HS-5 (cell line): ENCODE measurements at places on chromosomes 11 and 22.

- no peak for DNase-seq
These were observed 97.7 kb downstream of the LARGE2 start for GRCh38 chr11:46020084-46020599.

GRCh38 chr11:128513915-128514681 is 73.3 kb downstream of the ETS1 start:
- DNase-seq = no peak

GRCh38 chr11:76617553-76618265 is 52.8 kb downstream of the LRRC32 start:
- DNase-seq = no peak

DNA sequence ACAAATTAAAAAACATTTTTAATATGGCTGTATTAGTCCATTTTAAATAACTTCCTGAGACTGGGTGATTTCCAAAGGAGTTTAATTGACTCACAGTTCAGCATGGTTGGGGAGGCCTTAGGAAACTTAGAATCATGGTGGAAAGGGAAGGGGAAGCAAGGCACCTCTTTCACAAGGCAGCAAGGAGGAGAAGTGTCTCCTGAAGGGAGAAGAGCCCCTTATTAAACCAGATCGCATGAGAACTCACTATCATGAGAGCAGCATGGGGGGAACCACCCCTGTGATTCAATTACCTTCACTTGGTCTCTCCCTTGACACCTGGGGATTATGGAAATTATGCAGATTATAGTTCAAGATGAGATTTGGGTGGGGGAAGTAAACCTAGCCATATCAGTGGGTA is 488.6 kb downstream of the ETS1 start:
- no peak for DNase-seq

DNA sequence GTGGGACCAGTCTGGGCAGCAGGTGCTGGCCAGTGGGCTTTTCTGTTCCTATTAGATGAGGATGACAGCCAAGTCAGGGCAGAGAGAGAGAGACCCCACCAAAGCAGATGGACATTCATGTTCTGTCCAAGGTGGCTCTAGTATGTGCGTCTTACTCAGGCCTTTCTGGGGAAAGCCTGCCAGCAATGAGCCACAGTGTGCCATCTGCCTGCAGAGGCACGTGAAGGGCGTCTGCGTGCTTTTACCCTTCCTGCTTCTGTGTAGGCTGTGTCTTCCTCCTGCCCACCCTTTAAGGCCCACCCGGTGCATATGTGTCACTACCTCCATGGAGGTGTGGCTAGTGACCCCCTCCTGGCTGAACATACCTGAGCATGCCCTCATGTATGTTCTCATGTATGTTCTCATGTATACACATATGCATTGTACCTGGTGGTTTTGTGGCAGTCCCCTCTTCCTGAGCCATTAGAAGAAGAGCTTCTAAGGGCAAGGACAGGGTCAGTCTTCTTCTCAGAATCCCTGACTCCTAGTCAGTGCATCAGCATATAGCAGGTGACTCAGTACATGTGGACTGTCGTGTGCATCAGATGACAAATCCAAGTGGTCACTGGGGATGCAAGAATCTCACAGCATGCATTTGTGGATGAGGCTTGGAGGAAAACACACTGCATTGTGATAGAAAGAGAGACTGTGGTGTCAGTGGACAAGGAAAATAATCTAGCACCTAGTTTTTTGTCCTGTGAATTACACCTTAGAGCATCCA is 90.4 kb upstream of the YWHAH start:
- no peak for DNase-seq

- no peak for DNase-seq
These were observed 67.7 kb downstream of the SPON1 start for GRCh38 chr11:14029971-14030920.

DNA sequence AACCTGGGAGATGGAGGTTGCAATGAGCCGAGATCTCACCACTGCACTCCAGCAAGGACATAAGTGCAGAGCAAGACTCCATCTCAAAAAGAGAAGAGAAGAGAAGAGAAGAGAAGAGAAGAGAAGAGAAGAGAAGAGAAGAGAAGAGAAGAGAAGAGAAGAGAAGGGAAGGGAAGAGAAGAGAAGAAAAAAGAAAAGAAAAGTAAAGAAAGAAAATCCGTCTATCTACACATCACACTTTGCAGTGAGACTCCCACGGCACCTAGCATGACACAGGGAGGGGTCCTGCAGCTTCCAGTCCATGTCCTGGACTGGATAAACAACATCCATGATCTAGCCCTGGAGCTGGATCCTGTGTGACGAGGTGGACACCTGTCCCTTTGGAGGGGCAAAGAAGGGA is 4.0 kb upstream of the PPARA start:
- no peak for DNase-seq

GRCh38 chr22:46203601-46203980 is 46.5 kb downstream of the CDPF1 start:
- no peak for DNase-seq

DNA sequence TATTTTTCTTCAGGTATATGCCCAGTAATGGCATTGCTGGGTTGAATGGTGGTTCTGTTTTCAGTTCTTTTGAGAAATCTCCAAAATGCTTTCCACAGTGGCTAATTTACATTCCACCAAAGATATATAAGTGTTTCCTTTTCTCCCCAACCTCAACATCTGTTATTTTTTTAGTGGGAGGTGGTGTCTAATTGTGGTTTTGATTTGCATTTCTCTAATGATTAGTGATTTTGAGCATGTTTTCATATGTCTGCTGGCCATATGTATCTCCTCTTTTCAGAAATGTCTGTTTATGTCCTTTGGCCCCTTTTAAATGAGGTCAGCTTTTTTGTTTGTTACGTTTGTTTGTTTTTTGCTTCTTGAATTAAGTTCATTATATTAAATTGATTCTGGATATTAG is 760.2 kb downstream of the KCNA4 start:
- DNase-seq = no peak

DNA sequence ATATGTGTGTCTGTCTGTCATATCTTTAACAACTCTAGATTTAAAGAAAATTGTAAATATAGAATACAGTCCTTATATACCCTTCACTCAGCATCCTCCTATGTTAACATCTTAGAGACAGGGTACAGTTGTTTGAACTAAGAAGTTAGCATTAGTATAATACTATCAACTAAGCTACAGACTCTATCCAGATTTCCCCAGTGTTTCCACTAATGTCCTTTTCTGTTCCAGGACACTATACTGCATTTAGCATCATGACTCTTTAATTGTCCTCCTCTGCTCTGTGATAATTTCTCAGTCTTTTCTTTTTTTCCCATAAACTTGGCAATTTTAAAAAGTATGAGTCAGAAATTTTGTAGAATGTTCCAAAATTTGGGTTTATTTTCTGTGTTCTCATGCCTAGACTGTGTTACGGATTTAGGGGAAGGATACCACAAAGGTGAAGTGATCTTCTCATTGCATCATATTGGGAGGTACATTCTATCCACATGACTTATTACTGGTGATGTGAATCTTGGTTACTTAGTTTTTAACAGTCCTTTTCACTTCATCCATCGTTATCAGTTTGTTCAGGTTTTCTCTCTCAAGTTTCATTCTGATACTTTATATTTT is 168.4 kb downstream of the SBF2 start:
- DNase-seq = no peak
